ENCODE measurements at places on chromosomes 7 and 10. TPM values are rescaled to one million over a fixed set of nuclear protein-coding genes. Genes with fewer than 3 reads are reported as not detected.

The ACTL6B gene
- not detected for total RNA-seq

The RBM20 gene
- total RNA-seq: 0.35 TPM

The GDF10 gene
- total RNA-seq: not detected

The PIP gene
- total RNA-seq: not detected

The FGFBP3 gene
- total RNA-seq: 2.4 TPM

The ZNF518A gene
- total RNA-seq: 34.7 TPM

The C10orf143 gene
- 10.9 TPM for total RNA-seq

The RPEL1 gene
- not detected for total RNA-seq

The HPSE2 gene
- not detected for total RNA-seq

The ASIC3 gene
- 7.9 TPM for total RNA-seq

The TRPV5 gene
- total RNA-seq: not detected

The AGBL3 gene
- 2.3 TPM for total RNA-seq

The ANKRD7 gene
- total RNA-seq: not detected

The SMO gene
- total RNA-seq: 0.50 TPM

The GATA3 gene
- 68.8 TPM for total RNA-seq

The ATRNL1 gene
- not detected for total RNA-seq

The PRSS1 gene
- total RNA-seq: not detected

The TSPAN15 gene
- total RNA-seq: 3.9 TPM

The PBLD gene
- 2.1 TPM for total RNA-seq

The MARVELD1 gene
- 0.40 TPM for total RNA-seq

The NUDT13 gene
- total RNA-seq: 0.65 TPM

The MYH16 gene
- not detected for total RNA-seq

The TMEM120A gene
- 34.6 TPM for total RNA-seq

The CHRM2 gene
- not detected for total RNA-seq

The PDSS1 gene
- total RNA-seq: 3.5 TPM

The MCM7 gene
- total RNA-seq: 112 TPM

The PRR15 gene
- not detected for total RNA-seq

The ASB10 gene
- total RNA-seq: not detected

The PRPF18 gene
- total RNA-seq: 35.1 TPM

The C7orf33 gene
- not detected for total RNA-seq

The CSGALNACT2 gene
- total RNA-seq: 49.9 TPM

The TMEM229A gene
- total RNA-seq: not detected

The OR9A2 gene
- total RNA-seq: not detected

The PNLIPRP3 gene
- not detected for total RNA-seq

The FEZF1 gene
- not detected for total RNA-seq

The DDC gene
- total RNA-seq: not detected

The SKIDA1 gene
- total RNA-seq: not detected

The TMEM213 gene
- total RNA-seq: not detected

The C10orf67 gene
- total RNA-seq: not detected

The ODAD2 gene
- not detected for total RNA-seq

The PDE6C gene
- total RNA-seq: not detected

The WBP1L gene
- 48.4 TPM for total RNA-seq

The FBXL13 gene
- total RNA-seq: 0.85 TPM

Measured in natural killer cell (primary cell).